ENCODE measurements at places on chromosomes 1 and 21.

DNA sequence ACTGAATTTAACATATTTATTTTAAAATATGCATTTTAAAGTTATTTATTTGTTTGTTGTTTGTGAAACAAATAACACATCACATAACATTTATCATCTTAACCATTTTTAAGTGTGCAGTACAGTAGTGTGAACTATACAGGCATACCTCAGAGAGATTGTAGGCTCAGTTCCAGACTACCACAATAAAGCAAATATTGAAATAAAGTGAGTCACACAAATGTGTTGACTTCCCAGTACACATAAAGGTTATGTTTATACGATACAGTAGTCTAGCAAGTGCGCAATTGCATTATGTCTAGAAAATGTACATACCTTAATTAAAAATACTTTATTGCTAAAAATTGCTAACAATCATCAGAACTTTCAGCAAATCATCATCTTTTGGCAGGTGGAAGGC, 739.4 kb upstream of the ADGRL4 start:
- no peak for DNase-seq

- DNase-seq, result no peak
Observed at GRCh38 chr1:180170546-180171151, 16.0 kb downstream of the QSOX1 start.

DNA sequence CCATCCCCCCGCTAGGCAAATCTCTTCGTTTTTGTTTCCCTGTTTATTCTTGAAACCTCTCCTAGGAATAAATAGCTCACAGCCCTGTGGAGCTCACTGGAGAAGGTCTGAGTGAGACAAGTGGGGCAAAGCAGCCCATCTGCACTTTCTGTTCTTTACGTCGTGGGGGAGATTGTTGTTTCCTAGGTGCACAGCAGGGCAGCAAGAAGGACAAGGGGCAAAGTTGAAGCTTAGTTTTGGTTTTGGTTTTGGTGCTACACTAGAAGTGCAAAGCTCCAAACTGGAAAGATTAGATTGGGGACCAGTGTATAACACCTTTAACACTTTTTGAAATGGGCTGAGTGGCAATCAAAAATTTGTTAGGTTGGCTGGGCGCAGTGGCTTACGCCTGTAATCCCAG, 76.6 kb downstream of the GPR88 start:
- no peak for DNase-seq

DNA sequence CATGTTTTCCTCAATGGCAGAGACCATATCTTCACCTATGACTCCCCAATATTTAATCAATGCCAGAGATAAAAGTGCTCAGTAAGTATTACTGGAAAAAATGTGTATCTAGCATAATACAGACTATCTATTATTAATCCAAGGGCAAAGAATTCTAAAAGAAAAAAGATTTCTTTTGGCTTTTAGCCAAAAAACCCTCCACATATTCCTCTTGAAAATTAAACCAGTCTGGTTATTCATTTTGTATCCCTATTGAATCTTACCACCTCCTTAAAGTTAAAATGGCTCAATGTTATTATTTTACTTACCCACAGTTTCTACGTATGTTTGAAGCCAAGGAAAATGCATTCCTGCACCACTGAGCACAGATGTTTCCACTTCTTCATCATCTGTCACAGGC, 1.6 kb downstream of the TAF1A start:
- no peak for DNase-seq

DNA sequence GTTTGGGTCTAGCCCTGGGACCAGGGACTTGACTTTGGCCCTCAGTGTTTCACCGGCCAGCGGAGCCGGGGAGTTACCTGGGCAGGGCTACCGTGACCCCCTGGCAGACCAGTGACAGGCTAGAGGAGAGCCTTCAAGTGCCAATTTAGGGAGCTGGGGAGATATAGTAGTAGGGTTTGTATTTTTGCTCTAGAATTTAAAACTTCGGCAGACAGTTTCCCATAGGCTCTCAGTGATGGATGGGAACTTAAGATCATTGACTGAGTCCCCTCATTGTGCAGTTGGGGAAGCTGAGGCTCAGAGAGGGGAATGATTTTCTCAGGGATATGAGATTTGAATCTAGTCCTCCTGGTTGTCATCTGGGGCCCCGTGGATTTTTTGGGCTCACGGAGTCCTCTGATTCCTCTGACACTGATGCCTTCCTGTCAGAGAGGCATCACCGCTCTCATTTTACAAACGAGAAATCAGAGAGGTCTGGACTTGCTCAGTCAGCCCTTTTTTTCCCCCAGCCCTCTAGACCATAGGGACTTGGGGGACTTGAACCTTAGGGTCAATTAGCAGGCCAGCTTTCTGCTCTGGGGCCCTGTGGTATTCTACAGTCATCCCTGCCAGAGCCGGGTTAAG, 58.3 kb upstream of the ACOT11 start:
- no peak for DNase-seq

DNA sequence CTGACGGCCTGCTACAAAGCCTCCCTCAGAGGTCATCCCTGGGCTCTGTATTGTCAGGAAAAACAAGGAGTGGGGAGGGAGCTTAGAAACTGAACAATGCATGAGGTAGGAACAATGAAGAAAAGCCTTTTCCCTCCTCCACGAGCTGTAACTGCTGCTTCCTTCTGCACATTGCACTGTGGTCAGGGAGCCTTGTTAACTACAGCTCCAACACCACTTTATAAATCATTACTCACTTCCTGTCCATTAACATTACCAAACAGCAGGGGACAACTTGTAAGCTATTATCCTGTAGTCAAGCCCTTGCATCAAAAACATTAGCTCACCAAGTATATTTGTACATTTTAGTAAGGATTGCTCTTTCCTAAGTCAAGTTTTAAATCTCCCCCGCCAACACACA, 336.0 kb upstream of the NR5A2 start:
- DNase-seq, result no peak

GRCh38 chr1:172588296-172589291, 55.6 kb downstream of the SUCO start:
- no peak for DNase-seq

- DNase-seq, result no peak
Observed at GRCh38 chr21:45017039-45017960, 57.1 kb upstream of the ADARB1 start.

Measured in GM12891 (cell line).